Uterus (tissue), 4 donors: ENCODE measurements at places on chromosomes 6 and 20.

DNA sequence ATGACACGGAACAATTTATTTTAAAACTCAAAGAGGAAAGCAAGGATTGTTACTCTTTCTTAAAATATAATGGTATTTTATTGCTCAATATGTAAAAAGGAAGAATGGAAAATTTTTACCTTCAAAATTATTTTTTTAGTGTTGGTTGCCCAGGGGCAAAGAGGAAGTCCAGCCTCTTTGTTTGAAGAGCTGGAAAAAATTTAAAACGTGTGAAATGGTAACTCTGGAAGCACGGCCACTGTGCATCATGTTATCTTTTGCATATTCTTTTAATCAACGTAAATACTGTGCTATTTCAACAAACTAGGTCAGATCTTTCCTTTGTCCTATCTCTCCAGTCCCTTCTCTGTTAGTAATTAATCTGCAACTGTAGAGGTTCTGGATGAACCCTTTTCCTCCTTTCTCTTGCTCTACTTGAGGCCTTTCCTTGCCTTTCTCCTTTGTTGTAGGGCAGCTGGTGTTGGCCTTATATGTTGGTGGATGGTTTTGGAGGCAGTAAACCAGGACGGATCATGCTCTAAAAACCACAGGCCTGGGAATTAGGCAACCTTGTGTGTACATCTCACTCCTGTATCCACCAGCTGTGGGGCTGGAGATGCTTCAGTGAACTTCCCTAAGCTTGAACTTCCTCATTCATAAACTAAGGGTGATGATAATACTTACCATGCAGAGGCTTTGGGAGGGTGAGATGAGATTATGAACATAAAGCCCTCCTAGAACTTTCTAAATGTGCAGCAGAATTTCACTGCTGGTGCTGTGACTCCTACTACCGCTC, 143.3 kb downstream of the PRL start:
- no peak for DNase-seq
- no peaks in the 10 kb centered on the region for H3K27me3 ChIP-seq
- H3K4me1 ChIP-seq: no peaks in the 10 kb centered on the region
- no peak overlapping the region for H3K27ac ChIP-seq
- H3K4me3 ChIP-seq: no peak overlapping the region
- no peaks in the 10 kb centered on the region for H3K36me3 ChIP-seq

- no peak overlapping the region for H3K27ac ChIP-seq
- no peak for DNase-seq
- H3K36me3 ChIP-seq: no peaks in the 10 kb centered on the region
- no peaks in the 10 kb centered on the region for H3K4me1 ChIP-seq
- H3K27me3 ChIP-seq: no peaks in the 10 kb centered on the region
Observed at GRCh38 chr20:8757146-8757545, 311.7 kb upstream of the PLCB4 start.

DNA sequence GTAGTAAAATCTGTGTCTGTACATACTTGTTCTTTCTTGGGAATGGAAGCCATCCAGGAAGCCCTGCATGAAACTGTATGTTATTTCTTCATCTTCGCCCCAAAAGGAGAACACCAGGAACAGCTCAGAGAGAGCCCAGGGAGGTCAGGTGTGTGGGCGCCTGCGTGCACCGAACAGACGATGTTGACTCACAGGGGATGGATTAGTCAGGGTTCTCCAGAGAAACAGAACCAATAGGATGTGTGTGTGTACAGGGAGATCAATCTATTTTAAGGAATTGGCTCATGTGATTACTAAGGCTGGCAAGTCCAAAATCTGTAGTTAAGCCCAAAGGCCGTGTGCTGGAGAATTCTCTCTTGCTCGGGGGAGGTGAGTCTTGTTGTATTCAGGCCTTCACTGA, 45.7 kb downstream of the RNASET2 start:
- H3K36me3 ChIP-seq: no peaks in the 10 kb centered on the region
- H3K4me1 ChIP-seq: no peaks in the 10 kb centered on the region
- H3K27ac ChIP-seq: no peak overlapping the region
- no peak overlapping the region for H3K4me3 ChIP-seq
- no peaks in the 10 kb centered on the region for H3K27me3 ChIP-seq
- no peak for DNase-seq

- H3K36me3 ChIP-seq: no peaks in the 10 kb centered on the region
- no peak overlapping the region for H3K27ac ChIP-seq
- H3K27me3 ChIP-seq: no peaks in the 10 kb centered on the region
- no peaks in the 10 kb centered on the region for H3K4me1 ChIP-seq
Observed at GRCh38 chr6:52108128-52108527, 20.7 kb upstream of the PKHD1 start.

- no peak overlapping the region for H3K4me3 ChIP-seq
- H3K27ac ChIP-seq: no peak overlapping the region
- no peak for DNase-seq
- H3K4me1 ChIP-seq: no peaks in the 10 kb centered on the region
Observed at GRCh38 chr20:48483334-48484066, 344.3 kb downstream of the PREX1 start.

DNA sequence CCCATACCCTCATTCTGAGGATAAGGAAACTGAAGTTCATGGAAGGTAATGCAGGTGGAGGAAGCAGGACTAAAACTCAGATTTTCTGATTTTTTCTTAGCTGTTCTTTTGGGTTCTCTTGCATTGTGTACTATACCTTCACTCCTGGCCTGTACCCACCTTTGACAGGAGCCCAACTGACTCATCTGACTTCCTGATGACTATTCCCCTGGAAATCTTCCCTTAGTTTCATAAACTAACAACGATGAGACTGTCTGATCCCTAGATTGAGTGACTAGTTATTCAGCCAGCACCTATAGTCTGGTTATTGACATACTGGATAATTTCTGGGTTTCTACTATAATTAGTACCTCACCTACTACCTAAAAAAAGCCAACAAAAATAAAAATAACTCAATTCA, 10.1 kb downstream of the CRYBG1 start:
- no peak for DNase-seq
- H3K4me3 ChIP-seq: no peak overlapping the region
- H3K27me3 ChIP-seq: no peaks in the 10 kb centered on the region
- H3K27ac ChIP-seq: no peak overlapping the region

- no peaks in the 10 kb centered on the region for H3K4me1 ChIP-seq
- no peak overlapping the region for H3K4me3 ChIP-seq
- H3K27me3 ChIP-seq: no peaks in the 10 kb centered on the region
- peak; percentile 68 for DNase-seq
- peak overlapping the region; percentile 42 for H3K27ac ChIP-seq
Observed at GRCh38 chr20:51156041-51156982, 133.4 kb upstream of the KCNG1 start.

- peaks cover 5% of the 10 kb centered on the region for H3K4me1 ChIP-seq
- H3K27ac ChIP-seq: no peak overlapping the region
- no peaks in the 10 kb centered on the region for H3K36me3 ChIP-seq
- H3K27me3 ChIP-seq: no peaks in the 10 kb centered on the region
Observed at GRCh38 chr20:17941826-17942196, 26.8 kb downstream of the SNX5 start.

GRCh38 chr20:18545566-18545965, 21.7 kb upstream of the SMIM26 start:
- H3K27ac ChIP-seq: no peak overlapping the region
- H3K36me3 ChIP-seq: no peaks in the 10 kb centered on the region
- H3K4me1 ChIP-seq: no peaks in the 10 kb centered on the region
- H3K27me3 ChIP-seq: no peaks in the 10 kb centered on the region
- no peak for DNase-seq

- no peak for DNase-seq
- H3K36me3 ChIP-seq: no peaks in the 10 kb centered on the region
- H3K27ac ChIP-seq: no peak overlapping the region
Observed at GRCh38 chr6:157967020-157967419, 14.6 kb upstream of the SYNJ2 start.

DNA sequence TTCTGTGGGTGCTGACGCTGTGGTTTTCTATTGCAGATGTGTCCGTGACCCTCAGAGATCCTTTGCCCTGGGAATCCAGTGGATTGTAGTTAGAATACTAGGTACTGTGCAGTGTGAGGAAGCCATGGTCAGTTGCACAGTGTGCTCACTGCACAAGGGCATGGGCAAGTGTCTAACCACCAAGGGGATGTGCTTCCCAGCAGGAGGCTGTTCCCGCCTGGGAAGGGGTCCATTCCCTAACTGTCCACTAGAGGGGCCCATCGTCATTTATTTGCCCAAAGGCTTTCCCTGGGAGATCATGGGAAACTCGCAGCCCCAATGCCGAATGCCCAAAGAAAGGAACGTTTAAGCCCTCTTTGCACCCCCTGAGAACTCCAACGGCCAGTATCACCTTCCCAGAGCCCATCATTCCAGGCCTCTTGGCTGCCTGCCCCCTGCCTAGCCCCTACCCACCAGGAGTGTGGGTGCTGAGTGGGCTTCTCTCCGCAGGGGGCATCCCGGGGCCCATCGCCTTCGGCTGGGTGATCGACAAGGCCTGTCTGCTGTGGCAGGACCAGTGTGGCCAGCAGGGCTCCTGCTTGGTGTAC, 26.2 kb downstream of the SLCO4A1 start:
- no peaks in the 10 kb centered on the region for H3K27me3 ChIP-seq
- no peak overlapping the region for H3K4me3 ChIP-seq
- no peaks in the 10 kb centered on the region for H3K36me3 ChIP-seq
- H3K27ac ChIP-seq: no peak overlapping the region
- DNase-seq: peak; percentile 64
